Activated naive CD8-positive, alpha-beta T cell treated with anti-CD3 and anti-CD28 coated beads for 36 hours (primary cell): ENCODE measurements at places on chromosomes 6 and 20.

DNA sequence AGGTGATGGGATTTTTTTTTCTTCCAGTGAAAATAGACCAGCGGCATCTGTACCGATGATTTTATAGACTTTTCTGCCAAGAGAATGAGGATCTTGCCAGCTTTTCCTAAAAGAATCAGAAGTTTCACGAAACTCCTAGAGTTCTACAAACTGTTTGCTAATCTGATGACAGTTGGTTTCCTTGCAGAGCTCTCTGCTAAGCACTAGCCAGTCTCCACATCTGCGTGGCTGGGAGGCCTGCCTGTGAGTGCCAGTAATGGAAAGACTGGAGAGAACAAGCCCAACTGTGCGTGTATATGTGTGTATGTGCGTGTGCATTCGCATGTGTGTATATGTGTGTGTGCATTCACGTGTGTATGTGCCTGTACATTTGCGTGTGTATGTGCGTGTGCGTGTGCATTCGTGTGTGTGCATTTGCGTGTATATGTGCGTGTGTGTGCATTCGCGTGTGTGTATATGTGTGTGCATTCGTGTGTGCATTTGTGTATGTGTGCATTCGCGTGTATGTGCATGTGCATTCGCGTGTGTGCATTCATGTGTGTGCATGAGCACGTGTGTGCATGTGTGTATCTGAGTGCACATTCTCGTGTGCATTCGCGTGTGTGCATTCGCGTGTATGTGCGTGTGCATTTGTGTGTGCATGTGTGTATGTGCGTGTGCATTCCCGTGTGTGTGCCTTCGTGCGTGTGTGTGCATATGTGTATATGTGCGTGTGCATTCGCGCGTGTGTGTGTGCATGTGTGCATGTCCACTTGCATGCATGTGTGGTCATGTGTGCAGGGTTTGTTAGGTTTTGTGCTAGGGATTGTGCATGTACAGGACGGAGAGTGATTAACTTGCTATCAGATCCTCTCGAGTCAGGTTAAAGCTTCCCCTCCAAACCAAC lies 379.4 kb downstream of the TAF4 start:
- no peak for DNase-seq

DNA sequence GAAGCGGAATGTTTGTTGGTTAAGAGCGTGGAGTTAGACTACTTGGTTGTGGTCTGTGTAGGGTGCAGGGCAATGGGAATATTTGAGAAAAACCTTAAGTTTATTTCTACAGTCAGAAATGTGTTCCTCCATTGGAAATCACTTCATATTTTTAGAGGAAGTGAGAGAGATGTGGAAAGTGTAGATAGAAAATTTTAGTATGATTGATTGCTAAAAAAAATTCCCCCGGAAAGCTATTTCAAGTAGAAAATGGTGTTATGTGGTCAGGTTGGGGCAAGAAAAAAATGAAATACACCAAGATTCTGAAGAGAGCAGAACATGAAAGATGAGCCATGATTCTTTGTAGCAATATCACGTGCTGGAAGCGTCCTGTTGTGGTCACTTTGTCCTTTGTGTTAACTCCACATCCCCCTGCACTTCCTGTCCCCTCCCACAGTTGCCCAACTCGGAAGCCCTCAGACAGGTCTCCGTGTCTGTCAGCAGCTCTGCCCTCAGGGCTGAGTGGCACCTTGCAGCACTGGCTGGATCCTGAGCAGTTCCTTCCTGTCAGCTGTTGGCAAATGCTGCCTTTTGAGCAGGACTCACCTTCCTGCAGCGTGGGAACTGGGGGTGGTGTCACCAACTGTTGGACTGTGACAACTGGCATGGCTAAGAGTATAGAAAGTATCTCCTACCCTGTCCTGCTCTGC lies 137.5 kb upstream of the SLC24A3 start:
- peak; percentile 8 for DNase-seq

GRCh38 chr6:134534708-134535149 lies 216.8 kb upstream of the SGK1 start:
- DNase-seq: no peak

- no peak for DNase-seq
Measured at GRCh38 chr6:6969761-6970223, 138.0 kb upstream of the RREB1 start.

GRCh38 chr20:32149566-32150170 lies 40.2 kb downstream of the TM9SF4 start:
- no peak for DNase-seq

- no peak for DNase-seq
Measured at GRCh38 chr6:743320-744096, 50.6 kb upstream of the EXOC2 start.

GRCh38 chr6:8006208-8006607 lies 58.0 kb downstream of the BLOC1S5 start:
- no peak for DNase-seq

- DNase-seq: no peak
Measured at GRCh38 chr6:29131691-29132090, 23.8 kb downstream of the OR2J3 start.

- DNase-seq: no peak
Measured at GRCh38 chr6:39937686-39938333, 3.5 kb upstream of the MOCS1 start.

GRCh38 chr20:2150660-2151059 lies 49.0 kb downstream of the STK35 start:
- no peak for DNase-seq

- DNase-seq: no peak
Measured at GRCh38 chr6:166282394-166283032, 25.7 kb downstream of the PRR18 start.

DNA sequence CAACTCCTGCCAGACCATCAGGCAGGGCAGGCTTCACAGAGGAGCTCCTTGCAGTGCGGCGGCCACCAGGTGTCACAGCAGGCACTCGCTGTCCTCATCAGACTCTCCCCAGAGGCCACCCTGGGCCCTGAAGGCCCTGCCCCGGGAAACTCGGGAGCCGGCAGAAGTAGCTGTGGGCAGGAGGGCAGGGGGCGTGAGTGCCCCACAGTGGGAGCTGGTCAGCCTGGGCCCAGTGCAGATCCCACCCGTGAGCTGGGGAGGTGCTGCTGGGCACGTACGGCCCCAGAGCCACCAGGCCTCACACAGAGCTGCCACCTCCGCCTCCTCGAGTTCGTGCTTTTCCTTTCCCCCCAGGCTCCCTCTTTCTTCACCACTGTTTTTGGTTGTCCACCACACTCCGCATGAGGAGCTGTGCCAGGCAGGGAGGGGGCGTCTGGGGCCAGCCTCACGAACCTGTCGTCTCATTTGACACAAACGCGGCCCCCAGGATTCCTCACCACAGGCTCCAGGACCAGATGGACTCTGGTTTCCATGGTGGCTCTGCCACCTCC lies 33.8 kb downstream of the FRMD1 start:
- no peak for DNase-seq

- DNase-seq: no peak
Measured at GRCh38 chr20:33518071-33518470, 28.2 kb downstream of the CBFA2T2 start.

GRCh38 chr6:12286373-12287110 lies 3.6 kb upstream of the EDN1 start:
- no peak for DNase-seq

GRCh38 chr20:20837574-20838021 lies 125.2 kb upstream of the RALGAPA2 start:
- peak; percentile 42 for DNase-seq

GRCh38 chr6:112799889-112800288 lies 452.8 kb downstream of the RFPL4B start:
- no peak for DNase-seq

GRCh38 chr6:124742971-124743370 lies 219.3 kb upstream of the RNF217 start:
- DNase-seq: no peak

DNA sequence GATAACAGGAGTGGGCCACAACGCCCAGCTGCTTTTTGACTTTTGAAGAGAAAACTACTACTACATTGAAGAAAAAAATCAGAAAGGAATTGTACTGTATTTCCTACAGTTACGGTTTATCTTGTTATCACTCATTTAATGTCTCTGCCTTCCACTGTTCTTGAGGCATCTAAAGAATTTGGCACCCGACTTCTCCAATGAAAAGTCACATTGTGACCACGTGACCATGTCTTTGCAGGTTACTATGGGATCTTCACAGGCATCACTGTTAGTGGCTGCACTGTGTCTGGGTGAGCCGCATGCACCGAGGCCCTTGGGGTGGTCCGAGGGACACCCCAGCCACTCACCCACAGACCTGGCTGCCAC lies 26.8 kb downstream of the RRBP1 start:
- no peak for DNase-seq

- no peak for DNase-seq
Measured at GRCh38 chr6:1662534-1662933, 52.8 kb downstream of the FOXC1 start.

DNA sequence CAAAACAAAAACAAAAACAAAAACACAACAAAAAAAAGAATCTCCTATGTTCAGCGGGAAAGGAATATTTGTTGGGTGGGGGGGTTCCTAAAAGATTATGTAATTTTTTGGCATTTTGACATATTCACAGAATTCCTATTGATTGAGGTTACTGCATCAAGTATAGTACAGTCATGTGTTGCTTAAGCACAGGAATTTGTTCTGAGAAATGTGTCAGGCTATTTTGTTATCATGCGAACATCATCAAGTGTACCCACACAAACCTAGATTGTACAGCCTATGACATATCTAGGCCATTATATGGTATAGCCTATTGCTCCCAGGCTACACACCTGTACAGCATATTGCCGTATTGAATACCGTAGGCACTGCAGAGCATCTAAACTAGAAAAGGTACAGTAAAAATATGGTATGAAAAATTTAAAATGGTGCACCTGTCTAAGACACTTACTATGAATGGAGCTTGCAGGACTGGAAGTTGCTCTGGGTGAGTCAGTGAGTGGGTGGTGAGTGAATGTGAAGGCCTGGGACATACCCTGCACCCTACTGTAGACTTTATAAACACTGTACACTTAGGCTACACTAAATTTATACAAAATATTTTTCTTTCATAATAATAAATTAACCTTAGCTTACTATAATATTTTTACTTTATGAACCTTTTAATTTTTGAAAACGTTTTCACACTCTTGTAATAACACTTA lies 110.6 kb downstream of the CDKAL1 start:
- no peak for DNase-seq

GRCh38 chr6:115629415-115629814 lies 431.3 kb downstream of the FRK start:
- DNase-seq: no peak

DNA sequence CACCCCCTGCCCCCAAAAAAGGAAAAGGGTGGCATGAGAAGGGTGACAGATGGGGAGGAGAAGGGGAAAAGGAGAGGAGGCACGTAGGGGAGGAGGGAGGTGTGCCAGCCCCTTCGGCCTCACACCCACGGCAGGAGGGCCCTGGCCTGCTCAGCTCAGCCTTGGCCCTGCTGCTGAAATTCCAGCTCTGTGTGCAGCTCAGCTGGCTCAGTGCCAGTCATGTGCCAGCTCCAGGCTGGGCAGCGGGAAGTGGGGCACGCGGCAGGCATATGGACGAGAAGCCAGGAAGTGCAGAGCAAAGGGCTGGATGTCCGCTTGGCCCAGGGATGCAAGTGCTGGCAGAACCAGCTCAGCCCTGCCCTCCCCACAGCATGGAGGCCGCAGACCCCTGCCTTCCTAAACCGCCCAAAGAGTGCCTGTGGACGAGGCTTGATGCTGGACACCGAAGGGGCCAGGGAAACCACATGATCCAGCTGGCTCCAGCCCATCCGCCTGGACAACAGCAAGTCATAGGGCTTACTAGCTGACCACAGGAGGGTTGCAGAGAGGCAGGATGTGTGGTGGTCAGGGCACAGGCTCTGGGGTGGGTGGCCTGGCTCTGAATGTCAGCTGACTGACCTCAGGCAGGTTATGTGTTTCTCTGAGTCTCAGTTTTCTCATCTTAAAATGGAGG lies 60.2 kb downstream of the NOL4L start:
- DNase-seq: no peak

GRCh38 chr6:113352029-113352801 lies 504.9 kb upstream of the MARCKS start:
- DNase-seq: no peak

DNA sequence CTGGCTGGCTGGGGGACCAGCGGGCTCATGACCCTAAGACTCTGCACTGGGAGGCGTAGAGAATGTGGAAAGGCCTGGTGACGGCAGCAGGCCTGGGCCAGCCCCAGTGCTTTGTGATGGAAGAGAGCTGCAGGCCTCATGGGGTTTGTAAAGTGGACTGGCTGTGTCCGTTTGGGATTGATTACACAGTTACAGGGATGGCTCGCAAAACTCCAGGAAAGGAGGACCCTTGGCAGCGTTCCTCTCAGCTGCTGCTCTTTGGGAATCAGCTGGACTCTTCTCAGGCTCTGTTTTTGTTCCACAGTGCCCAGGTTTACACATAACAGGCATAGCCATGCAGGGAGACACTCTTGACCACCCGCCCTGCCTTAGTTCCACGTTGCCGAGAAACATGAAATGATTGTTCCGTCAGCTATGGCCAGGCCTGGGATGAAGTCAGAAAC lies 89.0 kb downstream of the SLX4IP start:
- no peak for DNase-seq

- no peak for DNase-seq
Measured at GRCh38 chr6:158409451-158409850, 97.2 kb downstream of the TULP4 start.

- DNase-seq: no peak
Measured at GRCh38 chr6:475314-475713, 83.8 kb downstream of the IRF4 start.

DNA sequence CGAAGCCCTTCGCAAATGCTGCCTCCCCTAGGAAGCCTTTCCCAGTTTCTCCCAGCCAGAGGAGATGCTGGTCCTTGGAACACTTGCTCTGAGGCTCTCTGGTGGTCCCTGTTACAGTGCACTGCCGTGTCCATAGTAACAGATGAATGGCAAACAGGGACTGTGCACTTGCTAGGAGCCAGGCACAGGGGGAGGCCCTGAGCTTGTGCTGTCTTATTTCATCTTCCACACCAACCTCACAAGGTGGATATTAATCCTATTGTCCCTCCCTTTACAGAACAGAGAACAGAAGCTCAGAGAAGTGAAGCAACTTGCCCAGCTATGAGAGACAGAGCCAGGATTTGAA lies 19.0 kb downstream of the SRC start:
- no peak for DNase-seq

GRCh38 chr6:49514571-49515484 lies 15.1 kb downstream of the GLYATL3 start:
- no peak for DNase-seq

- DNase-seq: peak; percentile 37
Measured at GRCh38 chr6:52976591-52977035, 18.5 kb downstream of the GSTA4 start.

- DNase-seq: no peak
Measured at GRCh38 chr6:11747021-11747420, 31.6 kb downstream of the ADTRP start.

GRCh38 chr20:19451923-19452295 lies 239.5 kb downstream of the SLC24A3 start:
- DNase-seq: no peak
